ENCODE measurements at places on chromosomes 3 and 15. TPM values are rescaled to one million over a fixed set of nuclear protein-coding genes. Genes with fewer than 3 reads are reported as not detected.

The SMAD6 gene
- 3.0 TPM for total RNA-seq

The GOLGA6D gene
- not detected for total RNA-seq

The GOLGA6A gene
- not detected for total RNA-seq

DNA sequence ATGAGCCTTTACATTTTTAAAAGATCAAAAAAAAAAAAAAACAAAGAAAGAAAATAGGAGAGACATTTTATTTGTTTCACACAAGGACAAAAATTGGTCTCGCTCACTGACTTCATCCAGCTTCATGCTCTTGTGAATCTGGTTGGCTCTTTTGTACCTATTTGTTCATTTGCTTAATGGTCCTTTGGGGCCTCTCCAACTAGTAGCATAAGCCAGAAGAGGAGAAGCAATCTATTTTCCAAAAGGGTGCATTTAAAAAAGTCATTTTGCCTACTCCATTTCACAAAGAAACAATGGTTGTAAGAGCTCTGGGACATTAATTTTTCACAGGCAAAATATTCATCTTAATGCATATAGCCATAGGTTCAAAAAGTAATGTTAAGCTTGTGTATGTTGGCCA lies 168.3 kb upstream of the ADAMTS9 start:
- no peak for DNase-seq

The ARNT2 gene
- 20.7 TPM for total RNA-seq

- DNase-seq: no peak
These were observed 547.7 kb upstream of the MCTP2 start for GRCh38 chr15:93683651-93684050.

- no peak for DNase-seq
These were observed 160.6 kb upstream of the RGMA start for GRCh38 chr15:93249623-93250022.

DNA sequence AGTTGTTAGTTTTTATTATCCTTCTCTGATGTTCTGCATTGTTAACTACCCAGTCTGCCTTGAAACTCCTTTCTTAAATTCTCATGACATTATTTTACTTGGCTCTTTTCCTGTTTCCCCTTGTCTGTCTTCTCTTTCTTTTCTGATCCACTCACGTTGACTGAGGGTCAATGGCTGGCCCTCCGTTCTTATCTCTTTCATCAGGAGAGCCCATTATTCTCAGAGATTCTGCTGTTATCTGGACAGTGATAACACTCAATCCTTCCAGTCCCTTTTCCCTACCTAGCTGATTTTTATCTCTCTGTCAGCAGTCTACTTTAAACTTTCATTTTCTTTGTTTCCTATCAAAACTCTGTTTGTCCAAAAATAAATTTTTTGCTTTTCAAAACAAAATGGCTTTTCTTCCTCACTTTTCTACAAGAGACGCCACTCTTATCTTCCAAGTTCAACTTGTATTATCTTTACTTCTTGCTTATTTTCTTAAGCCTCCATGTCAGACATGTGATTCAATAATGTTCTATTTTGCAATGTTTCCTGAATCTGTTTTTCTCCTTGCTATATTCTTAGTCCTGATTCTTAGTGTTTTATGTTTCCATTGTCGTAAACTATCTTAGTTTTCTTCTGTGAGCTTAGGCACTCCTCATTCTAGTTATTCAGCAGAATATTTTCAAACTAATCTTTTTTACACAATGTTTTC lies 120.2 kb downstream of the NEDD4 start:
- peak; percentile 57 for DNase-seq

DNA sequence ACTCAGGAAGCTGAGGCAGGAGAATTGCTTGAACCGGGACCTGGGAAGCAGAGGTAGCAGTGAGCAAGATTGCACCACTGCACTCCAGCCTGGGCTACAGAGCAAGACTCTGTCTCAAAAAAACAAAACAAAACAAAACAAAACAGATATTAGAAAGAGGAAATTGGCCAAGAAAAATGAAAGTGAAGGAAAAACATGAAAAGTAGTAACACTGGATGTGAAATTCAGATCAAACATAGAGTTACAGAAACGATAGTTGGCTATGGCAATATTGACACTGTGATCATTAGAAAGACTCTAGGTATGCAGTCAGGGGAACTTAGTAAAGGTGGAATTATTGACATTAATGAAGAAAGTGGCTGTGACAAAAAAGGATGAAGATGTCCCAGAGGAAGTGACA lies 13.2 kb upstream of the TIPARP start:
- no peak for DNase-seq

DNA sequence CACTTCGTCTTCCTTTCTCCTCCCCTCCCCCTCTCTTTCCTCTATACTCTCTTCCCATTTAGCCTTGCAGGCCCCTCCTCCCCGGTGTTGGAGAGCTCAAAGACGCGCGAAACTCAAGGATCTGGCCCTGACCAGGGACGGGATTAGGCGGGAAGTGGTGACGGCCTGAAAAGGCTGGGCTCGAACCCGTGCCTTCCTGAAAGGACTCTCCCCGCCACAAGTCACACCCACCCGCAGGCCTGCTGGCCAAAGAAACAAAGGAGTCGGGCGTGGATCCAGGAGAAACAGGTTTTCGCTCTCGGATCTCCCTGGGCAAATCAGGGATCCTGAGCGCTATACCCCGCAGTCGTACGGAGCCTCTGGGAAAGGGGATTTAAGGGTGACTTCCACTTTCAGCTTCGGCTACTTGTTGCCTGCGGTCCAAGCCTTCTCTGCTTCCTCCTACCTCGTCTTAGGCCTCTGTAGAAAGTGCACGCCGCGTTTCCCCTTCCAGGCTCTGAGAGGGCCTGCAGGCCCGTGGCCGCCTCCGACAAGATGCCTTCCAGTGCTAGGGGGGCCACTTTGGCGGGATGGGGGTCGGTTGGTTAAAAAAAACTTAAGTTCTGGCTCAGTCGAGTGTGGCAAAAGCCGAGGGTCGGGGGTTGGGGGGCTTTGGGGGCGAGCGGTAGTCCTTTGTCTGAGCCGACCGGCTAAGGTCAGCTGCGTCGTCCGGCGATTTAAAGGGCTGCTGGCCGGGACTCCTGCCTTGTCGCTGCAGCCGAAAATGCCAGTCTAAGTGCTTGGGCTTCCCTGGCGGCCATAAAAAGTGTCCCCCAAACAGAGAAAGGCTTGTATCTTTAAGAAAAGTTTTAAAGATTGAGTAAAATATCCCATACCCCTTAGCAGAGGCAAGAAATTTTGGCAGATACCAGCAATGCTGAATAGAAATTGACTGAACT lies 8.2 kb downstream of the ZIC4 start:
- DNase-seq: no peak

DNA sequence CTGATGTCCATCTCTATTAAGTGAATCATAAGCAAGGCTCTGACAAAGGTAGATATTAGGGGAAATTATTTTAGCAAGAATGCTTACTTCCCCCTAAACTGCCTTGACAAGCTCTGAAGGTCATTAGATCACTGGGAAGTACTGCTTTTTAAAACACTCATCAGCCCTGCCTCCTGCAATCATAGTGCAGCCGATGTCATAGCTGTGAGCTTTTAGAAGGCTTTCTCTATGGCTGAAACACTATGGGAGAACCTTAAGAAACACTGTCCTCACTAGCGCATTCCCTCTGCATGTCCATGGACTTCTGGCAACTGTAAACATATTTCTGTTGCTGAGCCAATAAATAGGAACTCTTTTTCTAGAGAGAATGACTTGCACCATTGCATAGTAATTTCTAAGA lies 38.7 kb upstream of the PTPRG start:
- DNase-seq: no peak

DNA sequence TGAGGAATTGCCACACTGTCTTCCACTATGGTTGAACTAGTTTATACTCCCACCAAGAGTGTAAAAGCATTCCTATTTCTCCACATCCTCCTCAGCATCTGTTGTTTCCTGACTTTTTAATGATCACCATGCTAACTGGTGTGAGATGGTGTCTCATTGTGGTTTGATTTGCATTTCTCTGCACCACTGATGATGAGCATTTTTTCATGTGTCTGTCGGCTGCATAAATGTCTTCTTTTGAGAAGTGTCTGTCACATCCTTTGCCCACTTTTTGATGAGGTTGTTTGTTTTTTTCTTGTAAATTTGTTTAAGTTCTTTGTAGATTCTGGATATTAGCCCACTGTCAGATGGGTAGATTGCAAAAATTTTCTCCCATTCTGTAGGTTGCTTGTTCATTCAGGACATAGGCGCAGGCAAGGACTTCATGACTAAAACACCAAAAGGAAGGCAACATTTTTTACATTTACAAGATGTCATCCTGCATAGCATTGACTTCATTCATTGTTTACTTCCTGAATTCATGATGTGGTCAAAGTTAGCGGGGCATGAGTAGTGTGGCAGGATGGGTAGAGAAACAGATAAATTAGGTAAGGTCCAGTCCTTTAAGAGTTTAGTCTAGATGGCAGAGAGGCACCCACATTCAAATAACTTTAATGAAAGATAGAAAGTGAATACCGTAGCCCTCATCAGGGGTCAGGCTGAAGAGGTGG lies 45.1 kb upstream of the LPP start:
- DNase-seq: no peak

All from fibroblast of villous mesenchyme (primary cell).